HCEC 1CT (cell line): ENCODE measurements at places on chromosomes 16 and 17.

DNA sequence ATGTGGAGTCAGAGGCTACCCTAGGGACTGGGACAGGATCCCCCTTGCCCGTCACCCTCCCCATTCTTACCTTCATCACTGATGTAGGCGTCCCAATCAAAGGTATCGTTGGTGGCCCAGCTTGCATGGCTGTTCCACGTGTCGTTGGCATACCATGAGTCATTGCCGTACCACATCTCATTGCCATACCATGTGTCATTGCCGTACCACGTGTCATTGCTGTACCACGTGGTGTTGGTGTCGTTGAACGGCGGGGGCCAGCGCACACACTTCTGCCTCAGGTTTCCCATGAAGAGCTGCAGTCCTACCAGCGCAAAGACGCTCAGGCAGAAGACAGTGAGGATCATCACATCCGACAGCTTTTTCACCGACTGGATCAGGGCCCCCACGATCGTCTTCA is 4.8 kb downstream of the SCN4A start:
- DNase-seq, result no peak

GRCh38 chr17:56678249-56679114 is 85.0 kb downstream of the NOG start:
- DNase-seq, result no peak

DNA sequence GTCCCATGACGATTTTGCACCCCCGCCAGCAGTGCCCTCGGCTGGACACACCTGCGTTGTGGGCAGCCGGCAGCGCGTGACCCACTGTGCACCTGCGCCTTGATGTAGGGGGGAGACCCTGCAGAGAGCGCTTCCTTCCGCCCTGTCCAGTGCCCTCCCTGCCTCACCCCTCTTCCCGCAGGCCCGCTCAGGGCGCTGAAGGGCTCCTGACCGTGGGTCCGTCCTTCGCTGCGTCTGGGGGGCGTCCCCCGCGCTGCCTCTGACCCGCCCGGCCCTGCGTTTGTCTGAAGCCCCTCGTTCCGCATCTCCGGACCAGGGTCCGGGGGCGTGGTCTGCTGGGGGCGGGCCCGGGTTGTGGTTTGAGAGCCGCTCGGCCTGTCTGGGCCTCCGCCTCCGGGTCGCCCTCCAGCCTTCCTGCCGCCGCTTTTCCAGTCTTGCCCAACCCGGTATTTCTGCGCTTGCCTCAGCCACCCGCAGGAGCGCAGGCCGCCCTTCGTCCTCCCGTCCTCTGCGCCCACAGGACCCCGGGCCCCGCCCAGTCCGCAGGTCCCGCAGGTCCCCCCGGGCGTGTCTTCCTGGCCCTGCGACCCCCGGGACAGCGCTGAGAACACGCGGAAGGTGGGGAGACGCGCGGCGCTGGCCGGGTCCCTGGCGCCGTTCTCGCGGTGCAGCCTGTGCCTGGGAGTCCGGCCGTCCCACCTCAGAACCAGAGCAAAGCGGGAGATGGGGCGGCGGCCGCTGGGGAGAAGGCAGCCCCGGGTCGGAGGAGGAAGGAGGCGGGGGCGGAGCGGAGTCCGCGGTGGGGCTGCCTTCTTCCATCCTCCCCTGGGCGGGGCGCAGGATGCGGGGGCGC is 4.0 kb upstream of the IL17C start:
- DNase-seq, result no peak

- DNase-seq, result no peak
Observed at GRCh38 chr17:7263801-7264078, 1.5 kb upstream of the CLDN7 start.

DNA sequence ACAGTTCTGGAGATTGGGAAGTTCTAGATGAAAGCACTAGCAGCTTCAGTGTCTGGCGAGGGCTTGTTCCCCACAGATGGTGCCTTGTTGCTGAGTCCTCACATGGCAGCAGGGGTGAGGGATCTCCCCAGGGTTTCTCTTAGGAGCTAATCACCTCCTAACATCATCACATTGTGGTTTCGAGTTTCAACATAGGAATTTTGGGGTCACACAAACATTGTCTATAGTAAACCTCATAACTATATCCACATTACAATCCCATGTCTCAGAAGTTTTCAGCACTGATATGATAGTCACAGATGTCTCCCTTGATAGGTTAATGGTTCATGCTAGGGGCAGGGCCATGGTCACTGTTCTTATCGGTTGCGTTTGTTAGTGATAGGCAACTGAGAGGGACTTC is 13.8 kb downstream of the CLUAP1 start:
- peak; percentile 90 for DNase-seq

- no peak for DNase-seq
Observed at GRCh38 chr16:30509081-30509765, 17.1 kb downstream of the ZNF768 start.
